ENCODE measurements at places on chromosomes 13 and 19.

DNA sequence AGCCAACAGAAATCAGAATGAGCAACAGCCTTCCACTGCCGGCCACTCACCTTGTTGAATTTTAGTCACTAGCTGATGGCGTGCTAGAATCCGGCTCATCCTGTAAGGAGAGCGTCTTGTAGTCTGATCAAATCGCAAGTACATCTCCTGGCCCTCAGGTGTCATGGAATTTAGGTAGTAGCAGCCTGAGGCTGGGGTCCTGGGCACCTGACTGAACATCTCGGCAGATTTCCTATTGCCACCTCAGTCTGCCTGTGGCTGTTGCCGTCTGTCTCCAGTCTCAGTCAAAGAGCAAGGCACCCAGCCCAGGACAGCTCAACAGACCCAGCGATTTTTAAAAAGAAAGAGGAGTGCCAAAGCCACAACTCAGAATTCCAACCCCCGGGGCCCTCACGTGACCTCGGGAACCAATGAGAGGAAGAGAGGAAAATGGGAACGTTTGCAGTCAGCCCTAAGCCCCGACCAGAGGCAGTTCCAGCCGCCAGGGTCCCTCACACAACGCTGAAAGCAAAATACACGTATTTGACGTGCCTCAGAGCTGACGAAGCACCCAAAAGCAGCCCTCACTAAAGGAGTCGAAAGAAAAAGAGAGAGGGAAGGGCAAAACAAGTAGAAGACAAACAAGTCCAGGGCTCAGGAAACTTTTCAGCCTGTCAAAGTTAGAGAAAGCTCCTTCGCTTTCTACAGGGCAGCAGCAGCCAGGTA is at the start of gene STARD13:
STARD13 (minus strand) TSS at position 336 of the 705 bp plus-strand sequence; CDS start at position 219, 117 bp downstream.
- peak; percentile 83 for DNase-seq

GRCh38 chr13:80105350-80105749 is 235.6 kb downstream of the SPRY2 start:
- DNase-seq = no peak

DNA sequence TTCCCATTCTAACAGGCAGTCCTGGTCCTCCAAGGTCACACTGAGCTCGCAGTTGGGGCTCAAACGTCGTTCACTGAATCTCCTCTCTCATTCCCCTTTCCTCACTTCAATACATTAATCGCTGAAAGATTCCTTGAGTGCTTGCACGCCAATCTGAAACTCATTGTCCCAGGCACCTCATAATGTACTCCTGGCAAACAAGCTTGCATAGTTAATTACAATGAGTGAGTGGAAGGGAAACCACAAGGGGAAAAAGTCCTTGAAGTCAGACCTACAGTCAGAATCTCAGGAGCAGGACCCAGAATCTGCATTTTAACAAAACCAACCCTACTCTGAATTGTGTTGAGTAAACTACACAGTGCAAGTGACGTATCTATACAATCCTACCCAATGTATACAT is 86.9 kb downstream of the CRYL1 start:
- DNase-seq = no peak

- no peak for DNase-seq
Observed at GRCh38 chr13:66624302-66624701, 605.8 kb downstream of the PCDH9 start.

- DNase-seq = no peak
Observed at GRCh38 chr13:103556681-103557080, 490.5 kb upstream of the SLC10A2 start.

GRCh38 chr19:46478356-46478986 is 7.1 kb upstream of the PNMA8A start:
- DNase-seq = no peak

- no peak for DNase-seq
Observed at GRCh38 chr19:1657746-1658145, 5.3 kb upstream of the TCF3 start.

- no peak for DNase-seq
Observed at GRCh38 chr13:112170823-112171569, 104.0 kb downstream of the SOX1 start.

DNA sequence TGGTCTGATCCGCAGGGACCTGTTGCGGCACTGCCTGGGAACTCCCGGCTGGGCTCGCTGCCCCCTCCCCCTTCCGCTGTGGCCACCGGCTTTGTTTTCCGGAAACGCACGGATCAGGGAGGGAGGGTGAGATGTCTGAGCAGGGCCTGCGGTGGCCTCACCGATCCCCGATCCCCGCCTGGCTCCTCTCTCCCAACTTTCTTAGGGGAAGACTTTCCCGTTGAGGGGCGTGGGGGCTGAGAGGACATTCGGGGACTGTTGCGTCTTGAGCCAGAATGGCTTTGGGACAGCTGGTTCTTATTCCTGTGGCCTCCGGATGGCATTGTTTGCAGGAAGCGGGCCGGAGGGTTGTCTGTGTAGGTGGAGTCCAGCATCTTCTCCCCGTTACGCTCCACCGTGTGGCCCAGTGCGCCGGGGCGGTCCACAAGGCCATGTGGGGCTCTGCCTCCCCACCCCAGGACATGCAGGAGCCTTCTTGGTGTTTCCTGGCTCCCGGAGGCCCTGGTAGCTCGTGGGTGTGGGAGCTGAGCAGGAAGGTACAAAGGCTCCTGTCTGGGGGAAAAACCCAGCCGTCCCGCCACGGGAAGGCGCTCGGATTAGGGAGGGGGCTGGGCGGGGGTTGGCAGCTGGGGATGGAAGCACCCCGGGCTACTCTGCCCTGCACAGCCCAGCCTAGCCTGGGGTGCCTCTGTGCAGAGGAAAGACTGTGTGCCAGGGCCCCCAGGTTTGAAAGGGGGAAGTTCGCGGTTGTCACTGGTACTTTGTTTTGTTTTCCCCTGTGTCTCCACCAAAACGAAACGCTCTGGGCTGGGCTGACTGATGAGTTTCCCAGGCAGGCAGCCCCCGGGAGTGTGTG is 1.3 kb downstream of the CSNK1G2 start:
- DNase-seq = no peak

DNA sequence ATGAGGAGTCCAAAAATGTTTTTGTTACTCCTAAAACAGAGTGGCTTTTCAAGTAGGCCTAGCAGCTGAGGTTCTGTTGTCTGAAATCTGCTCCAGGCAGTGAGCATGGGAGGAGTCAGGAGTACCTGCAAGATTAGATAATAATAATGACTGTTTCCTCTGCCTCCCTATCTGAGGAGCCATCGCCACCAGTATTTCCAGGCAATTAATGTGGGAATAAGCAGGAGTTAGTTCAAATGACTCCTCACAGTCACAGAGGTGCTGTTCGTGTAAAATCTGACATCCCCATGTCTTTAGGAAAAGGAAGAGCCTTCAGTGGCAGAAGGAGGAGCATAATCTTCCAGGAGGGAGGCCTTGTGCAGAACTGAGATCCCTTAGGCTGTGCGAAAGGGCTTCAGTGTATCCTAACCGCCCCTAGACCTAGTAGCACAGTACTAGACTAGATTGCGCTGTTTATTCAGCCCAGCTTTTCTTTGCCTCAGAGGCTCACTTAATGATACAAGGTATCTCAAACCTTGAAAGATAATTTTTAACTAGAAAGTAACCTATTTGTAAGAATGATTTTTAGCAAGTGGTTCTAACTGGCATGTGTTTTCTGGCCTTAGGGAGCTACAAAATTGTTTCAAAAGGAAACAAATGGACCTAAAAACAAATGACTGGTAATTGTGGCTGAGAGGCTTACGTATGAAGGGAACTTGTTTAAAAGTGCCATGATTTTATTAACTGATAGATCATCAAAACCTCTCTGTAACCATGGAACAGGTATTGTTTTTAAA is 49.0 kb downstream of the FREM2 start:
- DNase-seq = no peak

DNA sequence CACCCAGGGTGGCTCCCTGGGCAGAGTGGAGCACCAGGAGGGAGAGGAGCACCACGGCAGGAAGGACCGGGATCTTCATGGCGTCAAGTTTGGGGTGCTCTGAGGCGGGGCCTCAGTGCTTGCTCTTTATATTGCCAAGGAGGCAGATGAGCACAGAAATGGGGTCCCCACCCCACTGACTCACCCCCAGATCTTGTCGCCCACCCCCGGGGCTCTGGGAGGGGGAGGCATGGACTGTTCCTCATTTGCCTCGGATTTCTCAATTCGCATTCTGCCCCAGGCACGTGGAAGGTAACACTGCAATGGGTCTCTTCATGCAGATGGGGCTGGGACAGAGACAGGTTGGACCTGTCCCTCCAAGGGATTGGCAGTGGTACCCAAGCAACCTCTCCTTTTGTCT is at the start of gene KRTDAP:
KRTDAP (minus strand) TSS at position 101 of the 400 bp plus-strand sequence; CDS start at position 79, 22 bp downstream.
- no peak for DNase-seq

- no peak for DNase-seq
Observed at GRCh38 chr13:88031980-88032559, 360.9 kb downstream of the SLITRK5 start.

- DNase-seq = no peak
Observed at GRCh38 chr13:44412346-44412935, 38.8 kb downstream of the SERP2 start.

DNA sequence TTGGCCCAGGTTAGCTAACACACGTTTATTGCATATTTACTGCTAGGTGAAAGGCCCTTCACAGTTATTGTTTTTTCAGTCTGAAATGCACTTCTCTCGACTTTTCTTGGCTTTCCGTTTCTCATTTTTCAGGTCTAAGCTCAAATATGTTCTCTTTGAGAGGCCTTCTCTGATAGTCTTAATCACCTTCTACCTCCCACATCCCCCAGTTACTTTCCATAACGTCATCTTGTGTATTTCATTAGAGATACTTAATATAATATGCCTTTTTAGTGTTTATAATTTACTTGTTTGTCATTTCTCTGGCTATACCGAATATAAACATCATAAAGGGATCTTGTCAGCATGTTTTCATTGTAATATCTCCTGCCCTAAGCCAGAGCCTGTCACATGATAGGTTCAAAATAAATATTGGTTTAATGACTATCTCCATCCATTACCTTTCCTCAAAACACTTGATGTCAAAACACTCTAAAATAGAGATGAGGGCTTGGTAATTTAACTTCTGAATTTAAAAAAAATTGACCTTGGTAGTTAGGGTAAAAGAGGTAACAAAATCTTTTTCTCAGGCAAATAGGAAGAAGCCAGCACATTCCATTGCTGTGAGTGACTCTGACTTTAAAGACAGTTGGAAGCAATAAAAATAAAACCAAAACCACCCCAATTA is 168.6 kb upstream of the RFC3 start:
- no peak for DNase-seq

GRCh38 chr13:98507282-98507797 is 69.6 kb downstream of the STK24 start:
- peak; percentile 71 for DNase-seq

DNA sequence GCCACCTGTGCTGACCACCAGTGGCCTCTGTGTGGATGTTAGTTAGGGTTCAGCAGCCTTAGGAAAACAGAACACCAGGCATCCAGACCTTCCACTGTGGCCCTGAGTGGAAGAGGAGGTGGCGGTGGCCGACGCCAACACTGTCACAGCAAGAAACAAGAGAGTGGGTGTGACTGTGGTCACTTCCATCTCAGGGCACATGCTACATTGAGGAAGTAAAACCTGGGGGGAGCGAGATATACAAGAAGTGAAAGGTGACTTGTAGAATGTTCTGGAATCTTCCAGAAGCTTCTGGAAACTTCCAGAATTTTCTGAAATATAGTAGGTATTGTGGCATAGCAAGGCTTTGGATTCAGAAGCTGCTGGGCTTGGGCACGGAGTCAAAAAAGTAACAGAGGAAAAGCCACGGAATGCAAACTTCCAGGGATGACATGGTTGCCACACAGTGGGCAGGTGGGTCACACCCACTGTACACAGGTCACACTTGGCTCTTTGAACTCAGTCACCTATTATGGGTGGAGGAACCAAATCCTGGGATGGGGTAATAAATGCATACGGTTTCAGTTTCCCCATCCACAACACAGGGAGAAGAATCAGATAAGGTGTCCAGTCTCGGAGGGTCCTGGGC is 24.3 kb downstream of the GNG7 start:
- DNase-seq = no peak

All from NCI-H526 (cell line).